ENCODE measurements at places on chromosomes 7 and 10.

DNA sequence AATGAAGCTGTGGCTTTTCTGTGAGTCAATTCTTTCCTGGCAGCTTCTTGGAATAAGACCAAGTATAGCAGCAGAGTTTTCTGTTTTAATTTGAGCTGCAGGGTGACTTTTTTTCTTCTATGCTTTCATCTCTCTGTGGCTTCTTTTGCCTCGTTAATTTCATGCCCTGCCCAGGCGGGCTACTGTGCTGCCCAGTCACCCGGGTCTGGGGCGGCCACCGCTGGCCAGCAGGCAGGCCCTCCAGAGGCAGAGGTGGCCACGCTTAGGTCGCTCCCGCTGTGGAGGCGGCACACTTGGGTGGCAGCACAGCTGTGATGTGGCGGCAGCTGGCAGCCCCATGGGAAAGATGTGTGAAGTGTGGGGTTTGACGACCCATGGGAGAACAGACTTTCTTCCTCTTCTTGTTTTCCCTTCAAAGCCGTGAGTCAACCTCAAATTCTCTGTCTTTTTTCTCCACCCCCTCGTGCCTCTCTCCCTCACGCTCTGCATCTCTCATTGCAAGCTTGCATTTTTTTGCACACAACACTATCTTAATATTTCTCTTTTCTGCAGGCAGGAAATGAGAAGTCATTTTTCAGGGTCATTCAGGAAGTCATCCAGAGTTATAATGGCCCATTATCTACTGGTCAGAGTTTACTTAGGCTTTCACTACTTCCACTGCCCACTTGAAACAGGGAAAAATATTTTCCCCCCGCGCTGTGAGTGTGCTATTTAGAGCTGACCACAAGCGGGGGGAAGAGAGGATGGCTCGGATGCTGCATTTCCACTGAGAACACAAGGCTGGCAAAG lies 67.8 kb downstream of the EGFR start:
- DNase-seq: peak; percentile 66

GRCh38 chr7:137684316-137684715 lies 162.5 kb downstream of the DGKI start:
- no peak for DNase-seq

GRCh38 chr7:151254851-151255250 lies 6.4 kb upstream of the SMARCD3 start:
- no peak for DNase-seq

GRCh38 chr10:79192677-79193003 lies 123.9 kb downstream of the ZMIZ1 start:
- DNase-seq: no peak

DNA sequence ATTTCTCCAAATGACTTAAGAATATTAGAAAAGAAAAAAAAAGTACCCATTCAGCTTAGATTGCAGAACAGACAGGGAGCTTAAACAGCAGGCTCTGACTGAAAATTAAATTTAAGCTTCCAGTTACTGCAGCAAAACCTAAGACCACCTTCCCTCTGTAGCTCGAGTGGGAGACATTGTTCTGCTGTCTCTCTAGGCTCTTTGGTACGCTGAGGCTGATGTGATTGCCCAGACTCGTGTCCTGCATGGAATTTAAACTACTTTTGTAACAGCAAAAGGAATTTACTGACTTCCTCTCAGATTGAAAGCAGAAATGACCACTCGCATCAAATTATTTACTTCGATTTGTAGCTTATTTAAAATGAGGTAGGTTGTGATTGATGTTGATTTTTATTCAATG lies 124.6 kb downstream of the LRRTM3 start:
- DNase-seq: no peak

DNA sequence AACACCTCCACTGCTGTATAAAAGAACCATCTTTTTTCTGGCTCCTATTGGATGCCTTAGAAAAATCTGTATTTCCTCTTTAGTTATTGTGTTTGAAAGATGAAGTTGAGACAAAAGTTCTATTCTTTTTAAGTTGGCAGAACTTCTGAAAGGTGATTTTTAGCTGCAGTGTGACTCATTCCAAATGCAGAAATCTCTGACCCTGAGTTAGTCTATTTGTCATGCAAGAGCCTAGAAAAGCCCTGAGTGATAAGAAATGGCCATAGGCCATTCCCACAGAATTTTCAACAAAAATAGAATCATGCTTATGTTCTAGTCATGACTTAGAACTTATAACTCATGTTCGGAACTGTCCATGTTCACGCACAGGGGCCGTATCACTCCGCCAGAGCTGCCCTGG lies 89.1 kb downstream of the EGFR start:
- DNase-seq: no peak

DNA sequence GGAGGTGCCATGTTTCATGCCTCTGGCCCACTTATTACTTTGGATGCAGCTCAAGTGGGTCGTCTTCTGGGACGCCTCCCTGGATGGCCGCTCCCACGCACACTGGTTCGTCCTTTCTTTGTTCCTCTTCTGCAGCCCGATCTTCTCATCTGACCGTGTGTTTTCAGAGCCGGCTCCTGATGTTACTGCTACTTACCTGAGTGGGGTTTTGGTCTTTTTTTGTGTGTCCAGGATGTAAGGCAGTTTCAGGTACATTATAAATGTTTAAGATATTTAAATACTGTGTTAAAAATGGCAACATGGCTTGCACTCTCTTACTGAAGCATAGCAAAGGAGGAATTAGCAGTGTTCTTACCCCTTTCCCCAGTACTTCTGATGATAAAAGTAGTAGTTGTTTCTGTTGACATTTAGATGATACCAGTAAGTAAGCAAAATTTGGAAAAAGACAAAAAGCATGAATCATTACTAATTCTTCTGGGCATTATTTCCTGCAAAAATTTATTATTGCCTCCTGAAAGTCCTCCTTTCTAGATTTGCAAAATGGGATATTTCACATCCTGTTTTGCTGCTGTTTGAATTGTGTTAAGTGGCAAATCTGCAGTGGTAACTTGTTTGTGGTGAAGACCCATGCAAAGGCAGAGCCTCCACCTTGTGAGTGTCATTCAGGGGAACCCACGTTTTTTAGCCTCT lies 59.4 kb downstream of the SHH start:
- no peak for DNase-seq

GRCh38 chr7:39338716-39339115 lies 227.5 kb upstream of the YAE1 start:
- DNase-seq: no peak

DNA sequence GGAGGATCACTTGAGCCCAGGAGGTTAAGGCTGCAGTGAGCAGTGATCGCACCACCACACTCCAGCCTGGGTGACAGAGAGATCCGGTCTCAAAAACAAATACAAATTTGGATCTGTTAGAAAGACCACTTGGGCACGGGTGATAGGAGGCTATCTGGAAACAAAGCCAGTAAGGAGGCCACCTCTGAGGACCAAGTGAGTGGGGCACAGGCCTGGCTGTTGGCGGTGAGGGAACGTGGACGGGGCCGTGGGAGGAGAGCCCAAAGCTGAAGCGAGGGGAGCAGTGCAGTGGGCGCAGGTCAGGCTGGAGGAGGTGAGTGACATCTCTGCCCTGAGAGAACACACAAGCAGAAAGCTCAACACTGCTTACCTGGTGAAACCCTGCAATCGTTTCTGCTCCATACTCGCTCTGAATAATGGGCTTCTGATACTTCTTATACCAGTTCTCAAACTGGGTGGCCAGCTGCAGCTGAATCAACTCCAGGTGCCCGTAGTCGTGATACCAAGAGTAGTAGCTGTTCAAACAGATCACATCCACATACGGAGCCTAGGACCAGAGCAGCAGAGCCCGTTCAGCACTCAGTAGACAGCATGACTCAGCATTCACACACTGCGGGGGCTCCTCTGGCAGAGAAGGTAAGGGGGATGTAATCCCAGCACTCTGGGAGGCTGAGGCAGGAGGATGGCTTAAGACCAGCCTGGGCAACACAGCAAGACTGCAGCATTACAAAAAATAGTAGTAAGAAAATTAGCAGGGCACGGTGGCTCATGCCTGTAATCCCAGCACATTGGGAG lies 14.5 kb downstream of the GUSB start:
- DNase-seq: no peak

DNA sequence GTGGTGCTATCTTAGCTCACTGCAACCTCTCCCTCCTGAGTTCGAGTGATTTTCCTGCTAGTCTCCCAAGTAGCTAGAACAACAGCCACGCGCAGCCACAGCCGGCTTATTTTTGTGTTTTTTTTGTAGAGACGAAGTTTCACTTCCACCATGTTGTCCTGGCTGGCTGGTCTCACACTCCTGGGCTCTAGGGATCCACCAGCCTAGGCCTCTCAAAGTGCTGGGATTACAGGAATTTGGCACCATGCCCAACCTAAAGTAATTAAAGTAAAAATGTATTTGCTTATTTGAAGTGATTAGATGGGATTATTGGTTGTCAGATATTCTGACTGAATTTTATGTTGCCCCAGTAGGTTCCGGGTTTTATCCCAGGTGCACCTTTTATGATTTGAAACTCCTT lies 22.7 kb downstream of the LUC7L2 start:
- no peak for DNase-seq

DNA sequence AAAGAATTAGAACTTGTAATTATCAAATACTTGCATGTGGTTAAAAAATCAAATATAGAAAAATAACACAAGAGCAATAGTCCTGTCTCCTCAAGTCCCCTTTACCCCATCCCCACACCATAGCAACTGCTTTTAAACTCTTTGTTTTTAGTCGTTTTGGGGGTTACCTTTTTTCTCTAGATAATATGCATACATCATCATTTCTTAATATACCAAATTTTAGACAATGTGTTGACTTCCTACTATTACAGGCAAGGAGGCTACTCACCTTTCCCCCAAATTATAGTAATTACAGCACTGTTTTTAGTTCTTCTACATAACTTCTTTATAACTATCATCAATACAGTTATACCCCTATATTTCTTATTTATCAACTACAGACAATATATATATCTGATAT lies 57.3 kb downstream of the SLC18A2 start:
- DNase-seq: no peak

DNA sequence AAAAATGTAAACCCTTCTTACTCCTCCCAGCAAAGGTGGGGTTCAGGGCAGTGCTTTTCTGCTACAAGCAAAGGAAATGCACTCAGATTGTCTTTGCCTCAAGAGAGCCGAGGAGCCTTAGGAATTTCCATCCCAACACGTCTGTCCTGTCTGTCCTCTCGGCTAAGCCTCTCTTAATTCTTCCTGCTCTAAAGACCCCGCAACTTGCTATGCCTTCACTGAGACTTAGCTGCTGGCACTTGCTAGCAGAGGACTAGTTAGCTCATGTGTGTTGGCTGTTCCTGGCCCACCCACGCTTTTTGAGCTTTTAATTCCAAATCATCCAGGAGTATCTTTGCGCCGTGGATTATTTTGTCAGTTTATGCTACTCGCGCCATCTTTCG lies 481 bp upstream of the NPM3 start:
- DNase-seq: no peak

DNA sequence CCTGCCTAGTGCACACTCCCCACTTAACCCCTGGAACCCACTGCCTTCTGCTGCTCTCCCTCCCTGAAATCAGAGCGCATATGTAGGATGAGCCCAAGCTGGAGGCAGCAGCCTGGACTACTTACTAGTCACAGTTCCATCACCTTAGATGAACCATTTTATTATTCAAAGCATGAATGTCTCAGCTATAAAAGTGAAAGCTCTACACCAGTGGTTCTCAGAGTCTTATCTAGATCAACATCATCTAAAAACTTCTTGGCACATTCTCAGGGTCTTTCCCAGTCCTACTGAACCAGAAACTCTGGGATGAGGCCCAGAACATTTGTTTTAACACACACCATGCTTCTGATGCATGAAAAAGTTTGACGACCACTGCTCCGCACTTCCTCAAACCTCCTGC lies 100.3 kb upstream of the ANK3 start:
- DNase-seq: no peak

- no peak for DNase-seq
Measured at GRCh38 chr7:76300166-76300731, 2.2 kb upstream of the HSPB1 start.

DNA sequence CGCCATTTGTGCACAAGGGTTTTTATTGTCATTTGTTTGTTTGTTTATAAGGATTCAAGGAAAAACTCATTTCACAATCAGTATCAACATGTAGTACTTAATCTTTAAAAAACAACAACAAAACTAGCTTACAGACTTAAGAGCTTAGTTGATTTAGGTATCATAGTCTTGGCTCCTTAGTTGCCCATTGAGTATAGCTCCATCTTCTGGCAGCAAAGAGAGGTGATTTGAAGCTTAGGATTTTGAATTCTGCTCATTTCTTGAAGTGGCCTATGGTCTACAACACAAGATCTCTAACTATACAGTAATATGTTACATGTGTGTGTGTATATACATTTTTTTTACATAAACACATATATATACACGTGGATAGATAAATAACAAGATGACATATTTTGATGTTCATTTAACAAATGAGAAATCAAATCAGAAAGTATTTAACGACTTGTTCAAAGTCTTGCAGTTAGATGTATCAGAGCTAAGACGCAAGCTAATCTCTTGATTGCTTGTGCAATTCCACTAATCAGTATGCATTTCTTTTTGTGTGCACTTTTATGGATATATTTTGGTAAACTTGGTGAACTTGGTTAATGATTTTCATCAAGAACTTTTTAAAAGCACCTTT lies 307.3 kb downstream of the CAMK1D start:
- DNase-seq: no peak

GRCh38 chr7:3159039-3159438 lies 115.4 kb upstream of the CARD11 start:
- DNase-seq: no peak

DNA sequence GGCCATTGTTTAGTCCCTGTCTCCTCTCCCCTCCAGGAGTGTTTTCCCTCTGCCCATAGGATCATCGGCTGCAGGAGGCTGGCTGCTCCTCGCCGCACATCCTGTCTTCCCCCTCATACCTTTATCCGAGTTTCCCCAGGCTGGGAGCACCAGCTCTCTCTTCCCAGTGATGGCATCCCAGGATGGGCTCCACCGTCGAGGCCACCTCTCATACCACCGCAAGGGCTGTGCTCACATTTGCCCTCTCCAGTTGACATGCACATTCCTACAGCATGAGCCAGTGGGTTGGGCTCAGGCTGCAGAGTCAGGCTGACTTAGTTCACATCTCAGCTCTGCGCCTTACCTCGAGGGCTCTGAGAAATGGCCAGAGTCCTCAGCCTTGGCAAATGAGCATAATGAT lies 12.1 kb downstream of the HKDC1 start:
- no peak for DNase-seq

DNA sequence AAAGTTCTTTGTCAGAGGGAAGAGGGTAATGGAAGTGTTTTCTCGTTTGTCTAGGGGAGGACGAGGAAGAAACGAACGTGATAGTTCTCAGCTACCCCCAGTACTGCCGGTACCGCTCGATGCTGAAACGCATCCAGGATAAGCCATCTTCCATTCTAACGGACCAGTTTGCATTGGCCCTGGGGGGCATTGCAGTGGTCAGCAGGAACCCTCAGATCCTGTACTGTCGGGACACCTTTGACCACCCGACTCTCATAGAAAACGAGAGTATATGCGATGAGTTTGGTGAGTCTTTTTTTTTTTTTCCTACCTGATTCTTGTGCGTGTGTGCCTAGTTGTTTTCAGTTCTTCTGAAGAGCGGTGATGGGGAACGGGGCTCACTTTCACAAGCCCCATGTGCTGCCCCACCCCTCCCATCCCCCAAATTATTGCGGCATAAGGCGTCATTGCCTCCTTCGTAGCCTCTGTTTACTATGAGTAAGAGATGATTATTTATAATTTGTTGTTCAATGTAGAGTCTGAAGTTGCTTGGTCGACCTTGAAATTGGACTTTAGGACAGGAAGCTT lies 98.6 kb downstream of the ARID5B start:
- DNase-seq: no peak

GRCh38 chr7:146647445-146647844 lies 530.8 kb downstream of the CNTNAP2 start:
- DNase-seq: no peak

- DNase-seq: peak; percentile 37
Measured at GRCh38 chr7:68166525-68166924, 1169.9 kb downstream of the TYW1 start.

GRCh38 chr10:132151951-132152505 lies 34.7 kb upstream of the DPYSL4 start:
- no peak for DNase-seq
